ENCODE measurements at places on chromosomes 1 and 21.

- DNase-seq, result no peak
These were observed 72.8 kb upstream of the PAX7 start for GRCh38 chr1:18557621-18558465.

GRCh38 chr21:33908760-33909159, 6.8 kb downstream of the ATP5PO start:
- DNase-seq, result no peak

GRCh38 chr1:215555531-215555930, 11.6 kb upstream of the KCTD3 start:
- no peak for DNase-seq

DNA sequence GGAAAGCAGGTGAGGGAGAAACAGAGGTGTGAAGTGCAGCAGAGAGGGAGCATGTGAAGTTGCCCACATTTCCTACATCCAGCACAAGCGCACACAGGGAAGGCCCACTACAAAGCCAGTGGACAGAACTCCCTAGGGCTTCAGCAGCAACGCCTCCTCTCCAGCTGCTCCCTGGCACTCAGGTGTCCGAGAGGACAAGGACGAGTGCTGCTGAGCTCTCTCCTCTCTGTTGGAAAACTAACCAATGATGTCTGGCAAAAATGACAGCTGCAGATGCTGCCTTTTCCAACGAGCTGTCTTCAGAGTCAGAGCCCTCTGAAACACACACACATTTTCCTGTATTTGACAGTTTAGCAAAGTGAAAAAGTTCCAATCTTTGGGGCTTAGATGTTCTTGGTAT, 86.8 kb downstream of the HSF2BP start:
- DNase-seq, result no peak

- no peak for DNase-seq
These were observed 455.0 kb downstream of the BRINP3 start for GRCh38 chr1:190022709-190023108.

DNA sequence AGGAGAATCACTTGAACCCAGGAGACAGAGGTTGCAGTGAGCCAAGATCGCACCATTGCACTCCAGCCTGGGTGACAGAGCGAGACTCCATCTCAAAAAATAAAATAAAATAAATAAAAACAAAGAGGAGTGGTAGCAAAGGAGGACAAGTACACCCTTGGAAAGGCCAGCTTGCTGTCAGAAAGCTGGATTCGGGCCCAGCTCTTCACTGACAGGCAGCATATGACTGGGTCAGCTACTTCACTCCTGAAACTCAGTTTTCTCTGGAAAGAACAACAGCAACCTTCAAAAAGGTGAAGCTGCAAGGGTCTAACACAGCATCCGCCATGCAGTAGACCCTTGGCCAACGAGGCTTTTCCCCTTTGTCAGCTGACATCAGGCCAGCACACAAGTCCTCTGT, 156.0 kb upstream of the TIAM1 start:
- no peak for DNase-seq

DNA sequence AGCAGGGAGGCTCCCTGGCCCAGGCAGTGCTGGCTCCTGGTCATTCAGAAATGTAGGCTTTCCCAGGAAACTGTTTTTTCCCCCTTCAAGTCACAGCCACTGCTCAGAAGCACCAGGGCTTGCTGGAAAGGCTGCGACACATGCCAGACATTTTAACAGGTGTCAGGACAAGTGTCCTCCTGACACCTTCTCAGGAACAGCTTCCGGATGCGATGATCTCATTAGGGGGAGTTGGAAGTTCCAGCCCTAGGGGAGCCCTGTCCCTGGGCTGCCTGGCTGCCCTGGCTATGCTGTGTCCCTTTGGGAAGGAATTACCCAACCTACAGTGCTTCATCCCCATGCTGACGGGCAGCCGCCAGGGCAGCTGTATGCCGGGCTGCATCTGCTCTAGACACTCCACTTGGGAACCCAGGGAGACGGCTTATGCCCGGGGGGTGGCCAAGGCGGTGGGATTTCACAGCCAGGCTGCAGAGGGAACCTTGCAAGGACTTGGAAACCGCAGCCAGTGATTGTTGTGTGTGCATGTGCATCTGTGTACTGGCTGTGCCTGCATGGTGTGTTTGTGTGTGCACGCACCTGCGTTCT, 41.8 kb downstream of the AJAP1 start:
- no peak for DNase-seq

GRCh38 chr1:71080230-71080738, 551 bp downstream of the ZRANB2 start:
- DNase-seq, result peak; percentile 34

DNA sequence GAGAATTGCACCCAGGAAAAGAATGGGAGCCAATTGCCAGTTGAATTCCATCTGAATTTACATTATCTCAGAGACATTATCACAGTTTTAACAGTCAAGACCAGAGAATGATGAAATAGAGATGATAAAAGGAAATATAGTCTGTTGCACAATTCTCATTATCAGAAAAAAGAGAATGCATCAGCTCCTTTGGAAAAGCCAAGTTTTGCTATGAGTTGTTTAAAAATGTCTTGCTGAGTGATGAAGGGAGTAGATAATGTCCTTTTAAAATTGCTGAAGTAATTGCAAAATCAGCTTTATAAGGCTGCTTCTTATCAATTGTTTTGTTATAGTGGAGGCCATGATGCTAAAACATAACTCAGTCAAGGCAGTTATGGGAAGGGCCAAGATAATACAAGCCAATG, 37.9 kb upstream of the EEIG2 start:
- peak; percentile 21 for DNase-seq

GRCh38 chr21:29691616-29692491, 247.9 kb downstream of the GRIK1 start:
- DNase-seq, result no peak

DNA sequence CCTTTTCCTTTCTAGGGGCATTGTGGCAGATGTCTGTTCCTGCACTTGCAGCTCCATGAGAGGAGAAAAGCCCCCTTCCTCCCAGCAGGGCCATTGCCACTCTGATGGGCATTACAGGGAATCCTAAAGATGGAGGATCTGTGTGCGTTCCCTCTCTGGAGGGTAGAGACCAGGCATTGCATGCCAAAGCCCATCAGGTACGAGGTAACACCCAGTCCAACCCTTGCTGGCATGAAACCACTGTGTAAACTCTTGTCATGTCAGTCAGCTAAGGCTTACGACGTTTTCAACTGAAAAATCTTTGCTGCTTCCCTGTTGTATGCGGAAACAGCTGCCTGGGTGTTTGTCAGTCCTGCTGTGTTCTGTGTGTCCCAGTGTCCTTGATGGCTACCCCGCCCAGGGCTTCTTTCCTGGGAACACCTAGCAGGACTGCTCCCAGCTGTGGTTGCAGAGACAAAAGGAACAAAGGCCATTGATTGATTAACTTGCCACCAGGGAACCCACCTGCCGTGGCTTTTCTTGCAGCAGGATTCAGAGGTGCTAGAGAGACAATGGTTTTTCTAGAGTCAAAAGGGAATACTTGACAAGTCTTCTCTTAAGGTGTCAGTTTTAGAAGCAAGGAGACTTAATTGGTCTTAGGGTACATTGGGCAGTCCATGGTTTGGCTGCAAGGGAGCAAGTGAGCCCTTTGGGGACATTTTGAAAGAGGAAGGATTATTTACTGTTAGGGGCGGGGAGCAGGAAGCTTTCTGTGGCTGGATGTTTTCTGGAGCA, 24.6 kb downstream of the B3GALT5 start:
- no peak for DNase-seq

DNA sequence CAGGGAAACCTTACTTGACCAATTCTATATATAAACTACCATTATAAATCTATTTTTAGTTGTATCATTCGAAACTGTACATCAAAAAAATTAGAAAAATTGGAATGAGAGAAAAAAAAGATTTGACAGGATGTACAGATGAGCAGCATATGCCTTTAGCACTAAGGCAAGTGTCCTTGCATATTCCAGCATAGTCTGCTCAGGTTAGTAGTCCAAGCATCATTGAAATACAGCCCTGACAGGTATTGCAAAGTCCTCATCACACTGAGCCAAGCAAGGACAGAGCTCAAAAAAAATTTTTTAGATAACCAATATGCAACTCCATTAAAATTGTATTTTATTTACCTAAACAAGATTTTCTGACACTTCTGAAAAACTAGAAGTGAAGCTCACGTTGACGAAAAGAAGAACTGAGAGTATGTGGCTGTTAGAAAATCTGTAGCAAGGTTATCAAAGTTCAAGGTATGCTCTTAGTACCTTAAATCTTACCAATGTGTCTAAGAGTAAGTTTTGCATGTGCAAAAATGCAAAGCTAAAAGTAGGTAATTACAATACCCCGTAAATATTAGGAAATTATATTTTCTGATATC, 465.6 kb upstream of the ADGRL4 start:
- no peak for DNase-seq

DNA sequence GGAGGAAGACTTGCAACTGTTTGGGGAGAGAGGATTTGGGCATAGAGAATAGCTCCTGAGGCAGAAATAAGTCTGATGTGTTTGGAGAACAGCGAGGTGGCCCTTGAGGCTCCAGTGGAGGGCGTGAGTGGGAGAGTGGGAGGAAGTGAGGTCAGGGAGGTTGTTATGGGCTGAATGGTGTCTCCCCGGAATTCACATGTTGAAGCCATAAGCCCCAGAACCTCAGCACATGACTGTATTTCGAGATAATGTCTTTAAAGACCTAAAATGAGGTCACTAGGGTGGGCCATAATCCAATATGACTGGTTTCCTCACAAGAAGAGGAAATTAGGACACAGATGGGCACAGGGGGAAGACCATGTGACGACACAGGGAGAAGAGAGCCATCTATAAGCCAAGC, 17.9 kb upstream of the APP start:
- DNase-seq, result no peak

DNA sequence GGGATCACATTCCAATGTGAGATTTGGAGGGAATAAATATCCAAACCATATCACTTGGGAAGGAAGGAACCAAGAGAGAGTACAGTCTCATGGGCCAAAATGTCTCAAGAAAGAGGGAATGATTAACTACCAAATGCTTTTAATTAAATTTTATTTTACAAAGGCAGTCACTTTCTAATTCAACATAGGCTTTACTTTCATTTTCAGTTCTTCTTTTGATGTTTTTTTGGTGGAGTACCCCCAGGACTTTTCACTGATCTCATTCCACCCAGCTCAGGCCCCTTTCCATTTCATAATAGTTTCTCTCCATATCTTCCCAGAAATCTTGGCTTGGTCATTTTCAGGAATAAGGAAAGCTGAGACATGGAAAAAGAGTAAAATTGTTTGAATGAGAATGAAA, 5.1 kb upstream of the SLAMF7 start:
- no peak for DNase-seq

DNA sequence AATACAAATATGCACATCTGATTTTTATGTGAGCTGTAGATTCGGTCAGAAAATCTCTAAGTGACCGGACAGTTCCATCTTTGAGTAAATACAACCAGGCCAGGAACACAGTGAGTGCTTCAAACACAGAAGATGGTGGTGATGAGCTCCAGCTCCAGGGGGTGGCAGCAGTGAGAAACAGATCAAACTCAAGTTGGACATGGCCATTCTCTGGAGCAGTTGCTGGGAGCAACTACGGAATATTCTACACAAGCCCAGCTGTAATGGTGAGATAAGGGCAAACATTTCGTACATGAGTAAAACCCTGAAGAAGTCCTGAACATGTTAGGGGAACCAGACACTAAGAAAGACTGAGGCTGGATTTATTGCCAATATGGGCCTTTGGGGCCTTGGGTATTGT, 100.7 kb downstream of the BARHL2 start:
- no peak for DNase-seq

- no peak for DNase-seq
These were observed 32.9 kb downstream of the NRIP1 start for GRCh38 chr21:15031790-15032357.

DNA sequence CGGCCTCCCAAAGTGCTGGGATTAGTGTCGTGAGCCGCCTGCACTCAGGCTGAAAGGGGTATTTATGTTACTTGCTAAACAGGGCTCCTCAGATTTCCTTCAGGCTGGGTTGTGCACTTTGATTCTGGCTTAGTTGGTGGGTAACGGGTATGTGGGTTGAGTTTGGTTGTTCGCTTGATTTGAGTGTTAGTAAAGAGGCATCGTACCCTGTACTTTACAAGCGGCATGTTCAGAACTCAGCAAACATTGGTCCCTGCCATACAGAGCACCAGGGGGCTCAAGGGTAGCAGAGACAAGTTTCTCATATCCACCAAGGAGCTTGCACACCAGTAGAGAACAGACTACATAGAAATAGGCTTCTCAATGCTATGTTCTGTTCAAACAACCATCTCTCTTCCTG, 147.8 kb downstream of the PGBD5 start:
- DNase-seq, result no peak
